Upper lobe of right lung (tissue), 1 donor: ENCODE measurements at places on chromosomes 6 and 20. TPM values are rescaled to one million over a fixed set of nuclear protein-coding genes. Genes with fewer than 3 reads are reported as not detected.

DNA sequence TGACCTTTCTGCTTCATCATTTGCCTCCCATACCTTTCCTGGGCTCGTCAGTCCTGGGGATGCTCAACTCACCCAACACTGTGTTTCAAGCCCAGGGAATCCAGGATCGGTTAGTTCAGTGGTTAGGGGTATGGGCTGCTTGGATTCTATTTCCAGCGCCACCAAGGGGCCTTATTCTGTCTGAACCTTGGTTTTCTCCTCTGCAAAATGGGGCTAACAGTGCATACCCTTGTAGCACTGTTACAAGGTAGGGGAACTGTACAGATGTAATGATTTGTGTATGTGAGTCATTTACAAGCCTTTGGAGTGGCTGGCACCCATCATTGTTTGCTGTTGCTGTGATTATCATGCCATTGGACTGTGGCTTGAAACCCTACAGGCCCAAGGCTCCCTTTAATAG, 14.5 kb upstream of the CSNK2A1 start:
- no peak overlapping the region for H3K27ac ChIP-seq
- H3K4me1 ChIP-seq = no peaks in the 10 kb centered on the region
- no peak for DNase-seq
- H3K27me3 ChIP-seq = peaks cover 20% of the 10 kb centered on the region
- no peak overlapping the region for H3K4me3 ChIP-seq

GRCh38 chr6:167122041-167122826, 662 bp upstream of the CCR6 start:
- no peaks in the 10 kb centered on the region for H3K36me3 ChIP-seq
- H3K4me3 ChIP-seq = no peak overlapping the region
- peak overlapping the region; percentile 24 for H3K27ac ChIP-seq
- no peak for DNase-seq

GRCh38 chr20:58892141-58892931, 39.8 kb downstream of the GNAS start:
- no peaks in the 10 kb centered on the region for H3K27me3 ChIP-seq
- H3K27ac ChIP-seq = peak overlapping the region; percentile 94
- DNase-seq = peak; percentile 89
- peak overlapping the region; percentile 65 for H3K4me3 ChIP-seq
- H3K36me3 ChIP-seq = peaks cover 6% of the 10 kb centered on the region
- H3K4me1 ChIP-seq = peaks cover 45% of the 10 kb centered on the region

DNA sequence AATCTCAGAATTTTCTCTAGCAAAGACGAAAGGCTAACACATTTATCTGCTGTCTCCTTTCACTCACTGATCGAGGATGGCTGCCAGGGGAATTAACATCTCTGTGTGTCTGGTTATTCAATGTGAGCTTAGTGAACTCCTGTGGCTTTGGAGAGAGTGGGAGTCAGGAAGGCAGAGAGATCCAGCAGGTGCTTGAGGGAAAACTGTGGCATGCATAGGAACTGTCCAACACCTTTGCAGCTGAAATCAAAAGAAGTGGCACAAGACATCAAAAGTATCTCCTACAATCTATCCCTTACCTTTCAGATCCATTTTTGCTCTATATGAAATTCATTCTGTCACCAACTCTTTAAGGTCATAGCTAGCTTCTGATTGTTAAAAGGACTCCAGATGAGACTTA, 11.8 kb upstream of the FAM184A start:
- H3K4me1 ChIP-seq = no peaks in the 10 kb centered on the region
- DNase-seq = no peak
- H3K27ac ChIP-seq = no peak overlapping the region
- H3K27me3 ChIP-seq = no peaks in the 10 kb centered on the region
- H3K36me3 ChIP-seq = no peaks in the 10 kb centered on the region

DNA sequence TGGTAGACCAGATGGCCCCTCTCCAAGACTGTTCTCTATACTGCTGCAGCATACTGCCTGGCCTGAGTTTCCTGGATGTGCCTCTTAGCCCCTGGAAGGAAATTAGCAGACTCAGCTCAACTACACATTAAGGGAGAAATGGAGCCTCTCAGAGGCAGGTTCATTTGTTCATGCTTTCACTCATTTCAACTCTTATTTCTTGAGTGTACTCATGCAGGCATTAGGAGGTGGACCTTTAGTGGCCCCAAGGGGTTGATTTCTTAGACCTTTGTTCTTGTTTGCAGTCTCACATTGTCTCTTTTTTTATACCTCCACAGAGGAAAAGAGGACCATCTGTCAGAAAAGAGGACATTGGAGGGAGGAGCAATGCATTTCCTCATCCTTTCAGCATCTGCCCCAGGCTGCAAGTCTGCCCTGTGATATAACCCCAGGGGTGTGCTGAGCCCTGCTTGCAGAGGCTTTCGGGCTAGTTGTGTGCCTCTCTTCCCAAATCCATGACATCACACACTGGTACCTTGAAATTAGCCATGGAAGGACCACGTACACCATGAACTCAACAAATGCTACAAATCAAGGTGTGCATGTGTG, 456.2 kb downstream of the CD83 start:
- DNase-seq = no peak
- no peaks in the 10 kb centered on the region for H3K4me1 ChIP-seq
- no peak overlapping the region for H3K4me3 ChIP-seq
- no peaks in the 10 kb centered on the region for H3K36me3 ChIP-seq
- no peaks in the 10 kb centered on the region for H3K27me3 ChIP-seq

GRCh38 chr20:38135271-38135650, 29.8 kb downstream of the TGM2 start:
- H3K27me3 ChIP-seq = no peaks in the 10 kb centered on the region
- peaks cover 72% of the 10 kb centered on the region for H3K36me3 ChIP-seq
- H3K4me1 ChIP-seq = peaks cover 9% of the 10 kb centered on the region
- H3K4me3 ChIP-seq = no peak overlapping the region

- H3K27ac ChIP-seq = no peak overlapping the region
- no peak overlapping the region for H3K4me3 ChIP-seq
- no peak for DNase-seq
- no peaks in the 10 kb centered on the region for H3K4me1 ChIP-seq
- no peaks in the 10 kb centered on the region for H3K36me3 ChIP-seq
Measured at GRCh38 chr20:15248618-15249395, 911.4 kb upstream of the FLRT3 start.

GRCh38 chr6:69289689-69290495, 506.9 kb downstream of the LMBRD1 start:
- no peaks in the 10 kb centered on the region for H3K27me3 ChIP-seq
- H3K4me3 ChIP-seq = no peak overlapping the region
- no peaks in the 10 kb centered on the region for H3K36me3 ChIP-seq
- no peak overlapping the region for H3K27ac ChIP-seq
- DNase-seq = no peak
- H3K4me1 ChIP-seq = no peaks in the 10 kb centered on the region

DNA sequence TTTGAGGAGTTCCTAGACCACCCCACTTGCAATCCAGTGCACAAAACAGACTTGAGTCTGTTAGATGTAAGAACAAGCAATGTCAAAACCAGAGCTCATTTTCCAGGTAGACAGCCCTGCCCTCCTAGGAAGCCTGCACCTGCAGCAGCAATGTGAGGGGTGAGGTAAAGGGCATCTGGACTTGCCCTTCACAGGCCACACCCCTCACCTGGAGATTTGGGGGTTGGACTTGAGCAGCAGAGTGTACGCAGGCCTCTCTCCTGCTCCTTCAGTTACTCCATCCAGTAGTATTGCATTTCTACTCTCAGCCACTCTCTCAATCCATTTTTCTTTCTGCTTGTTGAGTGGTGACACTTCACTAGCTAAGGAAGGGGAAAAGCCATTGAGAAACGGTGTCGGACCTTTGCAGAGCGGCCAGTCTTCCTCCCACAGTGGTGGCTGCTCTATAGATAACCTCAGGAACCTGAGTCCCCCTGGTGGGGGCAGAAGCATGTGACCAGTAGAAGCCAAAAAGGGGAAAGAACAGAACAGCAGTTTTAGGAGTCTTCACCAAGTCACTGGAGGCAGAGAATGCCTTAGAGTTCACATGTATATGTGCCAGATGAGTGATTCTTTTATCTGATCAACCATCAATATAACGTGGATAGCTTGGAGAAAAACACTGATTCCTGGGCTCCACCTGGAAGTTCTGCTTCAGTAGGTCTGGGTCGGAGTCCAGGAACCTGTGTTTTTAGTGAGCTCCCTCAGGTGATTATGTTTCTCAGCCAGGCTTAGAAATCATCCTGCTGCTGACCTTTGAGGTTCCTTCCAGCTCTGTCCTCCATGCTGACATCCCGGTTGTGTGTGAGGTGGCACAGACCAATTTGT, 28.0 kb downstream of the ARFGEF2 start:
- H3K4me1 ChIP-seq = no peaks in the 10 kb centered on the region
- H3K36me3 ChIP-seq = peaks cover 84% of the 10 kb centered on the region
- no peak overlapping the region for H3K4me3 ChIP-seq
- H3K27me3 ChIP-seq = no peaks in the 10 kb centered on the region
- no peak overlapping the region for H3K27ac ChIP-seq

- H3K4me3 ChIP-seq = no peak overlapping the region
- no peak overlapping the region for H3K27ac ChIP-seq
- no peak for DNase-seq
- H3K27me3 ChIP-seq = no peaks in the 10 kb centered on the region
- H3K4me1 ChIP-seq = no peaks in the 10 kb centered on the region
- no peaks in the 10 kb centered on the region for H3K36me3 ChIP-seq
Measured at GRCh38 chr6:25384234-25384633, 105.1 kb downstream of the CARMIL1 start.

DNA sequence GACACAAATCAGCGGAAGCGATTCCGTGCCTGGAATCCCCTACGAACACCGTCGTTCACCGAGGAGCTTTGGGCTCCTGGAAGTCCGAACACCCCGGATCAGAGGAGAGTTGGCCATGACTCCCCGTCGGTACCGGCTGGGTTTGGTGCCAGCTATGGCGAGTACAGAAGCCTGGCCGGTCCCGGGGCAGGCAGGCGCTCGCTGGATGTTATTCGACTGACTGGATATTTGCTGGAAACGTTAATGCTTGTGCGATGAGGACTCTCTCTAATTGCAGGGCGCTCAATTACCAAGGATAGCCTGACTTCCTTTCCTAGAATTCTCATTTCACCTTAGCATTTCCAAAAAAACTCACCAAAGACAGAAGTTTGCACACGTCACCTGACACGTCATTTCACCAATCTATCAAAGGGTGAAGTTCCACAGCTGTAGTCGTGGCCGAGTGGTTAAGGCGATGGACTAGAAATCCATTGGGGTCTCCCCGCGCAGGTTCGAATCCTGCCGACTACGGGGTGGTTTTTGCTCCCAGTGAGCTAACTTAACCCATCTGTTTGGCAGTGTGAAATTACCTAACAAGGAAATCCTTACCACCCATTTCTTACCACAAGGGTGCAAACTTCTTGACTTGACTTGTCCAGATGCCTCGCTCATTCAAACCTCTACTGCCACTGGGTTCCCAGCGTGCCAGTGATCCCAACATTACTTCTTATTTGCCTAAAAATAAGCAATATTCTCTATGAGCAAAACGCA, 22.7 kb upstream of the ZNF184 start:
- H3K4me1 ChIP-seq = peaks cover 9% of the 10 kb centered on the region
- H3K36me3 ChIP-seq = no peaks in the 10 kb centered on the region
- no peak for DNase-seq
- peaks cover 61% of the 10 kb centered on the region for H3K27me3 ChIP-seq
- peak overlapping the region; percentile 43 for H3K4me3 ChIP-seq

- DNase-seq = no peak
- H3K36me3 ChIP-seq = no peaks in the 10 kb centered on the region
- H3K27ac ChIP-seq = no peak overlapping the region
- no peaks in the 10 kb centered on the region for H3K27me3 ChIP-seq
Measured at GRCh38 chr6:127146932-127147331, 28.5 kb downstream of the RSPO3 start.

GRCh38 chr20:8318965-8319625, 187.0 kb downstream of the PLCB1 start:
- H3K4me3 ChIP-seq = no peak overlapping the region
- no peaks in the 10 kb centered on the region for H3K36me3 ChIP-seq
- no peak overlapping the region for H3K27ac ChIP-seq
- no peaks in the 10 kb centered on the region for H3K4me1 ChIP-seq
- no peaks in the 10 kb centered on the region for H3K27me3 ChIP-seq

DNA sequence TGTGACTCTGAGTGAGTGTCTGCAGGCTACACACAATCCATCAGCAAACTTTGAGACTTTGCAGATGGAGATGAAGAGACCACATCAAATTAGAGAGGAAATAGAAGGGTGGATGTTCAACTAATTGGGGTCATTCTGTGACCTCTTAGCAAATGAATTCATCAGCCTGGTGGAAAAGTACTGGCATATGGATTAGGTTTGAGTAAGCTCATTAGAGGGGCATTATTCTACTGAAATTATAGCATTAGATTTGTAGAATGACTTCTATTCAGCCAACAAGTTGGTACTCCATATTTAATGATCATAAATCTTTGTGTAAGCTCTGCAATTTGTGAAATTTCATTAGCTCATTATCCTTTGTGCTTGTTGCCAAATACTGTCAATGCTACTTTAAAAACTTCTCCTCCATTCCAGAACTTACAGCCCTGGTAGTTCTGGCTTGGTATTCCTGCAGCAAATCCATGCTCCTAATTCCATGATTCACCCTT, 63.8 kb downstream of the ADTRP start:
- peaks cover 11% of the 10 kb centered on the region for H3K4me1 ChIP-seq
- no peaks in the 10 kb centered on the region for H3K36me3 ChIP-seq
- H3K27me3 ChIP-seq = no peaks in the 10 kb centered on the region

DNA sequence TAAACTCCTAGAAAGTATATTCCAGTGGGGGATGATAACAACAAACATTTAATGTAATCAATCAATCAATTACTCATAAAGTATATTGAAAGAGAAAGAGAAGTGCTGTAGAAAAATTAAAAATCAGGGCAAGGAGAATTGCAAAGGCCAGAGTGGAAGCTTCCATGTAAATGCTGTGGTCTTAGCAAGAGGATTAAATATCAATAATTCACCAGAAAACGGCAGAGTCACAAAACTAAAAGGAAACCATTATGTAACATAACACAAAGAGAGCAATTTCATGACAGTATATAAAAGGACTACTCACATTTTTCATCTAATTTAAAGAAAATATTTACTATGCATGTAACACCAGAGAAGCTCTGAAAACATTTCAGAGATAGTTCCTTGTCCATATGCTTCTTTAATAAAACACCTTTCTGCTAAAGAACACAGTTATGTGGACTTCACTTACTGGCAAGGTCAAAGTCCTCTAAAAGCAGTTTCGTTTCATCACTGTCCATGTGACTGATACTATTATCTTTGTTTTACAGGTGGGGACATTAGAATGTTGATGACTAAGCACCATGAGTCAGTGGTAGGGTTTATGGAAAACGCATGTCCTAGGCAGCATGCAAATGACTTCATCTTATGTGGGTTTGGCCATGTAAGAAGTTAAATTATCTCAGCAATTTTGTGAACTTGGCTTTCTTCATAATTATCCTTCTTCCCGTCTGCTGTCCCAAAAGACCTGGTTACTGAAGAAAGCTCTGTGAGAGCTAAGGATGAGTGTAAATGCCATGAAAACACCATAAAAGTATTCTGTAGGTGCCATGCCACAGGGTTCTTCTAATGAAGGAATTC, 185.8 kb upstream of the TENT5A start:
- no peak for DNase-seq
- H3K4me1 ChIP-seq = no peaks in the 10 kb centered on the region
- no peak overlapping the region for H3K4me3 ChIP-seq
- no peak overlapping the region for H3K27ac ChIP-seq
- H3K36me3 ChIP-seq = no peaks in the 10 kb centered on the region
- no peaks in the 10 kb centered on the region for H3K27me3 ChIP-seq

- no peak for DNase-seq
- no peaks in the 10 kb centered on the region for H3K27me3 ChIP-seq
- H3K4me1 ChIP-seq = no peaks in the 10 kb centered on the region
- H3K4me3 ChIP-seq = no peak overlapping the region
- no peak overlapping the region for H3K27ac ChIP-seq
Measured at GRCh38 chr20:53019464-53019863, 47.3 kb downstream of the TSHZ2 start.

PDCD2 gene
- total RNA-seq = 41.3 TPM

GNRH2 gene
- total RNA-seq = not detected

NR2E1 gene
- not detected for total RNA-seq

CRISP2 gene
- not detected for total RNA-seq

MAP7 gene
- total RNA-seq = 23.2 TPM

SCRT2 gene
- not detected for total RNA-seq

RNF39 gene
- total RNA-seq = 2.4 TPM

HDGFL1 gene
- not detected for total RNA-seq
